HuH-7 (cell line): ENCODE measurements at places on chromosomes 11 and 22.

DNA sequence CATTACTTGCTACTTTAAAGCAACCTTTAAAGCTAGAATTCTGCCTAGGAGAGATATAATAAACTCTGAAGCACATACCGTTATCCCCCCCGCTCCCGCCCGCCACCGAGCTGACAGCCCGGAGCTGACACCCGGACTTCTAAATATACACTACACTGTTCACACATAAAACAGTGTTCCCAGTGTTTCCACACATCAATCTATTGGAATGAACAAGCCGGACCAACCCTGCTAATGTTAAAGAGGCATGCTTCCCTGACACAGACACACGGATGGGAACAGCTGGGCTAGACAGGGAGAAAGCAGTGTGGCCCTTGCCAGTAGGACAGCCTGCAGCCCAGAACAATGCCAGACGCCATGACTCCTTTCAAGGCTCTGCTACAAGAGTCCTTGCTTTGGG lies 108.4 kb upstream of the CSNK2A3 start:
- no peak for DNase-seq

GRCh38 chr11:63850920-63851319 lies 12.0 kb downstream of the MARK2 start:
- DNase-seq: no peak

GRCh38 chr22:46336119-46337078 lies 885 bp downstream of the TRMU start:
- peak; percentile 43 for DNase-seq

DNA sequence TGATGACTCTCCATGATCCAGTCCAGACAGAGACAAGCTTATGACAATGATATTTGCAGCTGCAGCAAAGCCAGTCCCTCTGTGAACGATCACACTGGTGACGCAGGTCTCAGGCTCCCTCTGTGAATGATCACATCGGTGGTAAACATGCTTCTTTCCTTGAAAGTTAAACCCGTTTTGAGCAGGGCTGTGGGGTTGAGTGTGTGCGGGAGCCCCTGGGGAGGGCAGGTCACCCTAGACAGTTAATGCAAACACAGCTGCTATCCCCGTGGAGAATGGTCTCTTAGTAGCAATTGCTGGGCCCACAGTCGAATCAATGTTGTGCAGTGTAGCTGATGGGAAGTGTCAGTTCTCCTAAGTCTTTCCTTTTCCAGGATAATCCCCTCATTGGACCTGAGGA lies 71.0 kb upstream of the KIRREL3 start:
- no peak for DNase-seq

- DNase-seq: no peak
Measured at GRCh38 chr11:126034039-126034932, 28.4 kb downstream of the CDON start.

DNA sequence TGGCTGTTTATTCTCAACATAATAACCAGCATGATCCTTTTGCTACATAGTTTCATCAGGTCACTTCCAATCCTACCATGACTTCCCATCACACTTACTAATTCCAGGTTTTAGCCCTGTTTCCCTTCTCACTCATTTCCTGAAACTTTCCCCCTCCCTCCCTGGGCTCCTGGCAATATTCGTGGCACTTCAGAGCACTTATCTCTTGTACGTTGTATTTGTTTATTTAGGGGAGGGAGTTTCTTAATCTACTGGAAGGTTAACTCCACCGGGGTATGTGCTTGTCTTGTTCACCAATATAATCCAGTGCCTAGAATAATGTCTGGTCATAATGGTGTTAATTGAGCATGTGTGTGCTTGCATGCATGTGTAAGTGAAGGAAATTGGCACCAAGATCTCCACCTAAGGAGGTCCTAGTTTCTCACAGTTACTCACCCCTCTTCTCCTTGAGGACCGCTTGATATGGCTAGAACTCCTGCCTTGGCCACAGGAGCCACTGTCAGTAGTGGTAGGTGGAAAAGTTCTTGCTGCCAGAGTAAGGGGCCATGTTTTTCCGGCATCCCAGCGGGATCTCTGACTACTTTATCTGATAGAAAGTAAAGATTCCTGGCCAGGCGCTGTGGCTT lies 11.7 kb downstream of the EIF3L start:
- no peak for DNase-seq

- no peak for DNase-seq
Measured at GRCh38 chr11:12606597-12606996, 67.6 kb upstream of the TEAD1 start.

DNA sequence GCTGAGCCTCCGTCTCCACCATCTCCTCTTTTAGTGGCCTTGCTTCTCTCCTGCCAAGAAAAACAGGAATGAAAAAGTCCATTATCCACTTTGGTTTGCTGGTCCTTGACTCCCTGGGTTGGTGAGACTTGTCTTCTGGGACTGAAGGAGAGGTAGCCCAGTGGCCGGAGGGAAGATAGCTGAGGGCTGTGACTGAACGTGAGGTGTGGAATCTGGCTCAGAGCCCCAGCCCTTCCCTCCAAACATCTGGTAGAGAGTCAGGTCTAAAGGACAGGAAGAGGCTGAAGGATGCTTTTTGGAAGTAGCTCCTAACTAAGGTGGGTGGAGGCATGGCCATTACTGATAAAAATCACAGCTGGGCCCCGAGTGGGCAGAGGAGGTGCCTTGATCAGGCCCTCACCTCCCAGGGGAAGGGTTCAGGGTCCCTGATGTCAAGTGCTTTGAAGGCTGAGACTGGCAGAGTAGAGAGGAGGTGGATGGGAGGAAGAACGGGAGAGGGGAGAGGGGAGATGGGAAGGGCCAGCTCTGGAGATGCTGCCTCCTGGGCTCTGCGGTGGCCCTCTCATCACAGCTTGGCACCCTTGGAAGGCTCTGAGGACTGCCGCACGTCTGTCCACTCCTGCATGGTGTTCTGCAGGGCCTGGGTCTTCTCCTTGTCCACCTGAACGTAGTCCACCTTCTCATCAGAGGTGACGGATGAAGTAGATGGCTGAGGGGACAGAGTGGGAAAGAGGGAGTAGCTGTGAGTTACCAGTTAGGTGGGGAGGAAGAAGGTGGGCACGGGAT lies 30.2 kb downstream of the USP35 start:
- DNase-seq: no peak

GRCh38 chr22:19680911-19681862 lies 33.1 kb upstream of the SEPTIN5 start:
- DNase-seq: no peak

- DNase-seq: peak; percentile 92
Measured at GRCh38 chr11:66045177-66045639, 3.8 kb downstream of the GAL3ST3 start.
